Tongue (tissue), 3 donors: ENCODE measurements at places on chromosomes 13 and 19. TPM values are rescaled to one million over a fixed set of nuclear protein-coding genes. Genes with fewer than 3 reads are reported as not detected.

DNA sequence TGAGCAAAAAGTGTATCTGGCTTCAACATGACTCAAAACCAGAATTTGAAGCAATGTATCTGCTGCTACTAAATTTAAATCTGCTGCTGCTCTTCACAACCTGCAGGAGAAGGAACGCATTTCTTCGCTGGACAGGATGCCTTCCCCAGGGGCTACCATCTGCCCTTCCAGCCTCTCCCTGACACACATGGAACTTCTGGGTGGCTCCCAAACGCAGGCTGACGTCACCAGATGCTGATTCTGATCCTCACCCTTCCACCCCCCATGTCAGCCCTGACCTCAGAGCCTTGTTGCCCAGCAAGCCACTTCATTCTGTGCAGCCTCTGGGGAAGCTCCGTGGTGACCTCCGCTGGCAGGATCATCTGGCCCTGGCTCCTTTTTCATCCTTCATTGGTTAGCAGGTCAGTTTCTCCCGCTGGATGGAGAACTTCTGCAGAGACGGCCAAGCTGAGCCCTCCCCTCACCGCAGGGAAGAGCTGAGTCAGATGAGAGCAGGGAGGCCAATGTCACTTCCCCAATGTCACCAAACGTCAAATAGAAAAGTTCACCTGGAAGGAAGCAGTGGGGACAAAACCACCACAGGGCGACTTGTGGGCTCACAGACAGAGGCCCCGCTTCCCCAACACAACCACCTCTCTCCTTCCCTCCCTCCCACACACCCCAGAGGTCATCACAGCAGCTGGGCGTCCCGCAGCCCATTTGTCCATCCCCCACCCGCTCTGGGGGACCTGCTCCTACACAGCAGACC, 14.0 kb upstream of the RAB20 start:
- DNase-seq = no peak

DNA sequence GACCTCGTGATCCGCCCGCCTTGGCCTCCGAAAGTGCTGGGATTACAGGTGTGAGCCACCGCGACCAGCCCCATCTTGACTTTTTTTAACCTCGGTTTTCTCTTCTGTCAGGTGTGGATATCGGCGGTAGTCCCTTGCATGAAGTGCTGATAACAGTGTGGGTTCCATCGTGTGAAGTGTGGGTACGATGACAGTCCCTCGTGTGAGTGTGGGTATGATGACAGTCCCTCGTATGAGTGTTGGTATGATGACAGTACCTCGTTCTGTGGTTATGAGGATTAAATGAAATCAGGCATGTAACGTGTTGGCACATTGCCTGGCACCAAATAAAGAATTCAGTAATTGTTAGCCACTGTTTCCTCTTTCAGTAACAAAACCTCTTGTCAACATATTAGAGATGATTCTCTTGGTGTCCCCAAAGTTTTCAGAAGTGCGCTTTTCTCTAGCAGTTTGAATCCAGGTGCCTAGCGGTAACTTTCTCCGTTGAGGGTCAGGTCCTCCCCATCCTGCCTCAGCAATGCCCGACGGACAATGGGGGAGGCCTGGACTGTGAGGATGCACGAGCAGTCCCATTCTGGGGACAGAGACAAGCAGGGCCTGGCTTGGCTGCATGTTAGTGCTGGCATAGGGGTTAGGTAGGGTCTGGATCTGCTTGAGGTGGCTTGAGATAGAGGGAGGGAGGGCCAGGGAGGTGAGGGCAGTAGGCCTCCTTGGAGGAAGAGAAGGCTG, 15.3 kb downstream of the GATAD2A start:
- peak; percentile 62 for DNase-seq

DNA sequence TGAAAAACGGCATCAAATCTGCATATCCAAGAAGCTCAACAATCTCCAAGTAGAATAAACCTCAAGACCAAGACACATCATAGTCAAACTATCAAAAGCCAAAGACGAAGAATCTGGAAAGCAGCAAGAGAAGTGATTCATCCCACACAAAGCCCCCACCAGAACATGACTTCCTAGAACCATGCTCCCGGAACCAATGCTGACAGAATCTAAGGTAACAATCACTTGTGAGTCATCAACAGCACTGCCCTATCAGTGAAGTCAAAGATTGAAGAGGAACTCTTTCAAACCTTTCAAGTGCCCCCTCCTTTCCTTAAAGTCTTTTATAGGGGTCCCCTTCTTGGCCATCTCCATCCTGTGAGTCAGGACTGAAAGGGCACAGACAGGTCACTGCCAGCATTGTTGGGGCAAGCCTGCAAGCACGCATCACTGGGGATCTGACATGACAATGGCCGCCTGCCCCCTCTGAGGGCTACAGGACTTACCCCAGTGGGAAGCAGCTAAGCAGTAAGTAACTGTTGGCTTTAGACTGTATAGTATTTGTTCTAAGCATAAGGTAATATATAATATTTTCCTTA, at the start of gene CCDC70:
TSS of gene CCDC70 (plus strand) at position 247 of the 578 bp plus-strand sequence. CDS start 3,443 bp downstream, outside the sequence.
- DNase-seq = no peak

DNA sequence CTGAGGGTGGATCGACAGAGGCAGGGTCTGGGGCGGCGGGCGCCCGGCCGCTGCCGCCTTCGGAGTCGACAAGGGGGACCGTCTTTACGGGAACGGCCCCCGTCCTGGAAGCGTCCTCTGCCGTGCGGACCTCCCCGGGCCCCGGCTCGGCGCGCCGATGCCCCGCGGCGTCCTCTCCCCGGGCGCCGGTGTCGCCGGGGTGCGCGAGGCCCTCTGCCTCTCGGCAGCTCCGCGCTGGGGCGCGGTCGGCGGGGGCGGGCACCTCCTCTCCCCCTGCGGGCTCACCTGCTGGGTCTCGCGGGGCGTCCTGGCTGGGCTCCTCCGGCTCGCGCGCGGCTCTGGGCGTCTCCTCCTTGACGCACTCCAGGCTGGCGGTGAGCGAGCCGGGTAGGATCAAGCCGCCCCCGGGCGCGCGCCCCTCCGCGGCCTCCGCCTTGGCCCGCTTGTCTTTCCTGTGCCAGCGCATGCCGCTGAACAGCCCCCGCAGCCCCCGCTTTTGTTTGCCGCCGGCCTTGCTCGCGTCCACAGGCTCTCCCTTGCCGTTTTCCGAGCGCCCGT, 1.5 kb downstream of the AMER2 start:
- DNase-seq = peak; percentile 24

HSPB6 gene
- total RNA-seq = 152 TPM

- DNase-seq = no peak
Observed at GRCh38 chr19:14782626-14783409, 4.5 kb upstream of the ADGRE2 start.

KPTN gene
- total RNA-seq = 3.8 TPM

- DNase-seq = no peak
Observed at GRCh38 chr13:48492096-48492440, 40.8 kb downstream of the RCBTB2 start.

GRCh38 chr13:79995334-79995733, 345.6 kb downstream of the SPRY2 start:
- DNase-seq = no peak

DNA sequence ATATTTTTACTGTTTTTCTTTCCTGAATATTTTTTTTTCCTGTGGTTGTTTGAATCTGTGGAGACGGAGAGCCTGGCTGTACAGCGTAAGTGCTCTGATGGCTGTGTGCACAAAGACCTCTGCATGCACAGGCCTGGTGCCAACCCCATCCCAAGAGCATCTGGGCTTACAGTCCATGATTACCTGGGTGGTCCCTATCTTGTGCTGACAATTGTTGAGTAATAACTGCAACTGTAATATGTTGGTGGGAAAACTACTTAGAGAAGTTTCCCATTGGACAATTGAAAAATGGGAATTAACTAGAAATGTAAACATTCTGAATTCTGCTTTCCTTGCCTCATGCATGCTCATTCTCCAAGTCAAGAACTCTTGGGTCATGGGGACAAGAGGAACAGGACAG, 268.7 kb downstream of the SHISA2 start:
- no peak for DNase-seq
